Brain microvascular endothelial cell (primary cell): ENCODE measurements at places on chromosomes 6 and 20.
A peak's percentile ranks its signal among the peaks of the same experiment; 100 is the strongest.

GRCh38 chr20:8153281-8153908 lies 21.3 kb downstream of the PLCB1 start:
- DNase-seq = peak; percentile 60

- peak; percentile 31 for DNase-seq
Measured at GRCh38 chr20:17530716-17531664, at the start of gene BFSP1. TSS of gene BFSP1 (minus strand) at chr20:17531379. CDS start at chr20:17531329, 50 bp downstream.

DNA sequence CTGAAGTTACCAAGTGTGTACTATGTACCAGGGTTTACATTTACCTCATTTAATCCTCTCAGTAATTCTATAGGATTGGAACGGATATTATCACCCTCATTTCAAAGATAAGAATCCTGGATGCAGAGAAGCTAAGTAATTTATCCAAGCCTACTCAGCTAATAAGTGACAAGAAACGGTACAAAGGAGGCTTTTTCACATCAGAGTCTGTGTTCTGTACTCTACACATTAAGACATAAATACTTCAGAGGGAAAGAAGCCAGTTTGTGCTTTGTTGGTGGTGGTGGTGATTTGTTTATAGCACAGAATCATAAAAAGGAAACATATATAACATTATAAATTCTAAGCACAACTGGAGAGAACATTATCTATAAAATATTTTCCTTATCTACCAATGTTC lies 88.3 kb upstream of the HMGCLL1 start:
- DNase-seq = no peak

DNA sequence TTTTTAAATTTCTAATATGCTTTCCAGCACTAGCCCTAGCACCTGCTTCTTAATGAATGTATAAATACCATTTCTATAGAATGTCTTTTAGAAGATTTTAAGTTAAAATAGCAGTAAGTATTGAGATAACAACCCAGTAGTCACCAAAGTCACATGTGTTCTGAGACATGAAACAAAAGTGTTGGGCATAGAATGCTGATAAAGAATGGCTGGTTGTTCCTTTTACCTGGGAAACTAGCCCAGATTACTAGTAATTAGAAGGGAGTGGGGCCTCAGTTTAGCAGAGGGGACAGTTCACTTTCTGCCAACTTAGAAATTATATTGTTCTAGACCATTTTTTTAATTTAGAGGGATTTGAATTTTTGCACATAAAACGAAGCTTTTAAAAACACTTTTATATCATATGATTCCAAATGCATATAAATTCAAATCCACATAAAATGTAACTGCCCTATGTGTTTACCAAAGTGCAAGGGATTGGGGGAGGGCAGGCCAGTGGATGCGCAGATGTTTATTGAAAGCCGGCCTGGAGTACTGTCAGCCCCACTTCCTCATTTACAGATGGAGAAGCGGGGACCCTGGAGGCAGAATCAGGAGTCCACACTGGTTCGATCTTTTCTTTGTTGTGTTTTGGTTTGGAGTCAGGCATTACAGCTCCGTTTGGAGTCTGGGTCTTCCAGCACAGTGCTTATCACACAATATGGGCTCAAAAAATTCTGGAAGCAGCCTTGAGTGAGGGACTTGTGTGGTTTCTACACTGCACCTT lies 139.8 kb downstream of the ZDHHC14 start:
- DNase-seq = no peak
